ENCODE measurements at places on chromosomes 12 and 14.
A peak's percentile ranks its signal among the peaks of the same experiment; 100 is the strongest.

GRCh38 chr12:75020068-75020557 lies 189.5 kb downstream of the KCNC2 start:
- DNase-seq = no peak

DNA sequence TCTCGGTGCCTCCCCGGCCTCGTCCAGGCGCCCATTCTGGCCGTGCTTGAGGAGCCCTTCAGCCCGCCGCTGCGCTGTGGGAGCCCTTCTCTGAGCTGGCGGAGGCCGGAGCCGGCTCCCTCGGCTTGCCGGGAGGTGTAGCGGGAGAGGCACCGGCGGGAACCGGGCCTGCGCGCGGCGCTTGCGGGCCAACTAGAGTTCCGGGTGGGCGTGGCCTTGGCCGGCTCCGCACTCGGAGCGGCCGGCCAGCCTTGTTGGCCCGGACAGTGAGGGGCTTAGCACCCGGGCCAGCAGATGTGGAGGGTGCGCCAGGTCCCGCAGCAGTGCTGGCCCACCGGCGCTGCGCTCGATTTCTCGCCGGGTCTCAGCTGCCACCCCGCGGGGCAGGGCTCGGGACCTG lies 168.7 kb upstream of the RPL10L start:
- no peak for DNase-seq

- DNase-seq = no peak
These were observed 43.0 kb downstream of the PPM1H start for GRCh38 chr12:62891805-62892549.

GRCh38 chr14:36647824-36648753 lies 13.6 kb upstream of the PAX9 start:
- DNase-seq = no peak

- no peak for DNase-seq
These were observed 145.2 kb upstream of the TMCC3 start for GRCh38 chr12:94795520-94795919.

GRCh38 chr14:85602345-85602744 lies 72.4 kb downstream of the FLRT2 start:
- DNase-seq = no peak

GRCh38 chr12:92568691-92569090 lies 134.1 kb upstream of the PLEKHG7 start:
- no peak for DNase-seq

GRCh38 chr14:68785534-68786490 lies 7.1 kb downstream of the ZFP36L1 start:
- DNase-seq = no peak

- no peak for DNase-seq
These were observed 150.9 kb downstream of the MED13L start for GRCh38 chr12:116126610-116127009.

GRCh38 chr12:19704966-19705365 lies 265.7 kb downstream of the AEBP2 start:
- DNase-seq = no peak

- DNase-seq = peak; percentile 37
These were observed 9.7 kb downstream of the MPHOSPH9 start for GRCh38 chr12:123223241-123223668.

DNA sequence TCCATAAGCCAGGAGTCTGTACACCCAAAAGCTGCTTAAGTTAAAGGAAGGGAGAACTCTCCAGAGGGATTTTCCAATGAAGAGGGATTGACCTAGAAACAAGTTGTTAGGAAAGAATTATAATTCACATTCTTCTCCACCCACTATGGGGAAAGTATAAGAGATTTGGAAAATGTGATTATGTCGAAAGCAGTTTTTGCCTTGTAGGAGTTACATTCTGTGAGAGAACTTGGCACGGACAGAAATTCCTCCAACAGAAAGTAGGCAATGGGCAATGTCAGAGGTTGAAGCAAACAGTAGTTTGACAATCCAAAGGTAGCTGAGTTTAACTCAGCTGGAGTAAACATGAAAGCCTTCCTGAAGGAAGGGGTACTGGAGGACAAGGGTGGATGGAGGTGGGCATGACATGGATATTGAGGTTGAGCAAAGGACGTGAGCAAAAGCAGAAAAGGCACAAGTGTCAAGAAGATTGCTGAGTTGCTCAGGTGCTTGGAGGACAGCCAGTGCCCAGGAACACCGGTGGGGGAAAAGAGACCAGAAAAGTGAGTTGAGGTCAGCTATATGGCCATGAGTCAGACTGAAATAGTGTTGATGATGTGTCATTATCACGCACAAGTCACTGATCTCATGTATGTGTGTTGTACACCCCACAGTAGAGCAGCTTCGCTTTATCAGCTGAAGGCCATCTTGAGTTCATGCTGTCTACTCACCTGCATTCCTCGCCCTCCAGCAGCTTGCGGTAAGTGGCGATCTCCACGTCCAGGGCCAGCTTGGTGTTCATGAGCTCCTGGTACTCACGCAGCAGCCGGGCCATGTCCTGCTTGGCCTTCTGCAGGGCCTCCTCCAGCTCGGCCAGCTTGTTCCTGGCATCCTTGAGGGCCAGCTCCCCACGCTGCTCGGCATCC lies 4.0 kb downstream of the KRT5 start:
- DNase-seq = no peak

GRCh38 chr14:70130482-70130881 lies 58.3 kb downstream of the SLC8A3 start:
- DNase-seq = no peak

DNA sequence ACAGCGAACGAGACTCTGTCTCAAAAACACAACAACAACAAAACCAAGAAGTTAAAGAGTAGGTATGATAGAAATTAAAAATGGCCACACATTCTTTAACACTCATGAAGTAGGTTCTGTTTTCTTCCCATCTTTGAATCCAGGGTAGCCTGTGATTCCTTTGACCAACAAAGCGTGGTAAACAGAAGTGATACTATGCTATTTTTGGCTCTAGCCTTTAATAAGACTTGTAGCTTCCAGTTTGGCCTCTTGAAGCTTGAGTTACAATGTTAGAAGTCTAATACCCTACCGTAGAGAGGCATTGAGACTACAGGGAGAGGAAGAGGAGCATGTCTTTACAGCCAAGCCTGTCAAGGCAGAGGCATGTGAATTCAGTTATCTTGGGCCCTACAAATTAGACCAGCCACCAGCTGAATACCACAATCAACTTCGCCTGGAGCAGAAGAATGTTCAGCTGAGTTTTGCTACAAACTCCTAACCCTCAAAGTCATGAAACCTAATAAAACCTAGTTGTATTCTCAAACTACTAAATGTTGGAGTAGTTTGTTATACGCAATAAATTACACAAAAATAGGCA lies 4.9 kb upstream of the NEMF start:
- no peak for DNase-seq

- no peak for DNase-seq
These were observed 105.8 kb upstream of the SINHCAF start for GRCh38 chr12:31431721-31432240.

- DNase-seq = no peak
These were observed 304.7 kb downstream of the SSPN start for GRCh38 chr12:26499979-26500640.

DNA sequence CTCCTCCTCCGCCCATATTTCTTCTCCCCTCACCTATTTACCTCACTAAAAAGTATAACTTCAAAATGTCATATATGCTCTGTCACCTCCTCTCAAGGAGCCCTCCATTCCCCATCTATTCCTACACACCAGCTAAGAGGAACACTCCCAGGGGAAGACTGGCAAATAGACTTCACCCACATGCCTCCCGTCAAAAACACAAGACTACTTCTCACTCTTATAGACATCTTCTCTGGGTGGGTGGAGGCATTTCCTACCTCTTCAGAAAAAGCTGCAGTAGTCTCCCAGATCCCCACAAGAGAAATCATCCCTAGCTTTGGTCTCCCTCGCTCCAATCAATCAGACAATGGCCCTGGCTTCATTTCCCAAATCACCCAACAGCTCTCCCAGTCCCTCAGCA lies 66.2 kb downstream of the MOK start:
- no peak for DNase-seq

- no peak for DNase-seq
These were observed 199.5 kb downstream of the TMEM132D start for GRCh38 chr12:129704232-129704830.

- DNase-seq = no peak
These were observed 81.4 kb downstream of the KIF26A start for GRCh38 chr14:104219731-104220214.

GRCh38 chr12:131366261-131366871 lies 344.5 kb upstream of the SFSWAP start:
- no peak for DNase-seq

DNA sequence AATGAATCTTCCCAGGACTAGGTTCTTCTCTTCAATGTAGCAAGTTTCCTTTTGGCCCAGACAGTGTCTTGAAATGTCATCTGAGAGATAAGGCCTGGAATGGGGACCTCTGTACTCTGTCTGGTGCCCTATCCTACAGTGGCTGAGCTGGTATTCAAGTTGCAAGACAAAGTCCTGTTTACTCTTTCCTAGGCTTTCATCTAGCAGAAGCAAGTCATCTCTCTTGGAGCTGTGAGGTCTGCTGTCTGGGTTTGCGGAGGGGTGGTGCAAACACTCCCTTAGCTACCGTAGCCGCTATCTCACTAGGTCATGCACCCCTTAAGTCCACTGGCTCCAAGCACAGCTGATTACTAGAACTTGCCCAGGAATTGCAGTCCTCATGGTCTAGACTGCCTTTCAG lies 149.7 kb upstream of the SLC16A7 start:
- no peak for DNase-seq

DNA sequence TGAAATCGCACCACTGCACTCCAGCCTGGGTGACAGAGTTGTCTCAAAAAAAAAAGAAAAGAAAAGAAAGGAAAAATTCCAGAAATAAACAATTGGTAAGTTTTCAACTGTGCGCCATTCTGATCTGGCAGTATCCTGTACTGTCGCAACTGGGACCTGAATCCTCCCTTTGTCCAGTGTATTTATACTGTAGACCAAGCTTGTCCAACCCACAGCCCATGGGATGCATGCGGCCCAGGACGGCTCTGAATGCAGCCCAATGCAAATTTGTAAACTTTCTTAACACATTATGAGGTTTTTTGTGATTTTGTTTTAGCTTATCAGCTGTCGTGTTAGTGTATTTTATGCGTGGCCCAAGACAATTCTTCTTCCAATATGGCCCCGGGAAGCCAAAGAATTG lies 84.7 kb downstream of the TMCC3 start:
- no peak for DNase-seq

- peak; percentile 45 for DNase-seq
These were observed 44.1 kb downstream of the PITPNM2 start for GRCh38 chr12:123106640-123107359.

- DNase-seq = no peak
These were observed 1035.6 kb downstream of the VRK1 start for GRCh38 chr14:97832776-97833175.

GRCh38 chr12:47944685-47945340 lies 18.6 kb upstream of the TMEM106C start:
- no peak for DNase-seq

DNA sequence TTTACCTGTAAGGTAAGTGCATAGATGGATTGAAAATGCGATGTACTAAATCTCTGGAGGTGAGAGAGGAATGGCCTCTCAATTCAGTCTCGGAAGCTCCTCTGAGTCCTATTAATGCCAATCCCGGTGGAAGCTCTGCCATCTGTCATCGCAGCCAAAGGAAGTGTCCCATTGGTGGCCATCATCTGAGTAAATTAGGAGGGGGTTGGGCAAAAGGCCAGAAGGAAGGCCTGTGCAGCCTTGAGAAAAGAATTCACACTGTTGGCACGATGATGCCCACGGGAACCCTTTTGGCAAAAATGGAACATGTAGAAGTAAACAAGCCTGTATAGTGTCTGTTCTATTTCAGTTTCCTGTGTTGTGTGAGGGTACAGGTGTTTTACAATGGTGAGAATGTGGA lies 494.8 kb downstream of the NELL2 start:
- DNase-seq = no peak

GRCh38 chr12:92505254-92506231 lies 197.2 kb upstream of the PLEKHG7 start:
- peak; percentile 7 for DNase-seq

- no peak for DNase-seq
These were observed 35.2 kb downstream of the SLC8B1 start for GRCh38 chr12:113299619-113300237.

DNA sequence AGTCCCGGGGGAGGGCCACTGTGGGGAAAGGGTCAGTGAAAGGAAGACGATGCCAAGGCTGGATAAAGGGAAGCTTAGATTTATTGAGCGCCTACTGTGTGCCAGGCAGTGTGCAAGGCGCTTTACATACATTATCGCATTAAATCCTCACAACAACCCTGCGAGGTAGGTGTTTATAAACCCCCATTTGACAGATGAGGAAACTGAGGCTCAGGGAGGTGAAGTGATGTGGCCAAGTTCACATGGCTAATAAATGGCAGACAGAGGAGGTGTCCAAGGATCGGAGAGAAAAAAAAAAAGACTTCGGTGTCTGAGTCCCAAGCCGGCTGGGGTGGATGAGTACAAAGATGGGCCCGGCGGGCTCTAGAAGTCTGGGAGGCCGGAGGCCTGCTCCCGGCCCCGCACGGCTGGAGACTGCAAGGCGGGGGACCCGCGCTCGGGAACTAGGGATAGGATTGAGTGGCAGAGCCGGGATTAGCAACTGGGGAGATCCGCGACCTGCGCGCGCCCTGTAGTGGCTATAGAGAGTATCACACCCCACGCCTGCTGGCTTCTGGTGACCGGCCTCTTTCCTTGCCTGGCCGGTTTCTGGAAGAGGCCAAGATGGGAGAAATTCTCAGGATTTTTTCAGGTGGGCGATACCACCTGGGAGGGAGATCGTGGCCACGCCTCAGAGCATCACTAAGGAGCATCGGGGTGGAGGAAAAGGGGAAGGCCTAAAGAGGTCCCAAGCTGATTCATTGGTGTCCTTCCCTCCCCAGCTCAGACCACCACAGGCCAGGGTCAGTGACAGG lies 3.9 kb downstream of the DDN start:
- no peak for DNase-seq

GRCh38 chr12:79508622-79509021 lies 182.1 kb downstream of the PAWR start:
- no peak for DNase-seq

GRCh38 chr14:99391671-99392070 lies 89.0 kb downstream of the SETD3 start:
- DNase-seq = no peak

DNA sequence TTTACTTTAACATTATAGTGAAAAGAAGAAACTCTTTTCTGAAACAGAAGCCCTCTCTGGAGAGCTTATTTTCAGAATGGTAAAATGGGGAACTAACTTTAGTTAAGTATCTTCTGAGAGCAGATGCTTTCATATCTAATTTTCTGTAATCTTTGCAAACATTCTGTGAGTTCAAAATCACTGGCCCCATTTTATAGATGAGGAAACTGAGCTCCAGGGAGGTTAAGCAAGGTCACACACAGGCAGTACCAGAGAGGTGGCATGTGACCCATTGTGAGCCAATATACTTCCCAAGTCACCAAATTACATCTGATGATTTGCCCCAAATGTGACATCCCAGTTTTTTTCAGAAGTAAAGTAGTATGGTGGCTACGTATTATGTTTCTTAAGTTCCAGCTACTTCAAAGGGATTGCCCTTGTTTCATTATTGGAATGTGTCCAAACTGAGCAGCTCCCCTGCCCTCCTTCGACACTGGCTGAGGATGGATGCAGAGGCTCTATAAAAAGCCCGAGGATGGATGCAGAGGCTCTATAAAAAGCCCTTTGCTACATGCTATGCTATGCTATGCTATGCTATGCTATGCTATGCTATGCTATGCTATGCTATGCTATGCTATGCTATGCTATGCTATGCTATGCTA lies 36.2 kb upstream of the NUDT4 start:
- DNase-seq = no peak
